ENCODE measurements at places on chromosomes 4 and X.

GRCh38 chrX:49040376-49040955, 2.7 kb downstream of the TFE3 start:
- DNase-seq, result no peak

DNA sequence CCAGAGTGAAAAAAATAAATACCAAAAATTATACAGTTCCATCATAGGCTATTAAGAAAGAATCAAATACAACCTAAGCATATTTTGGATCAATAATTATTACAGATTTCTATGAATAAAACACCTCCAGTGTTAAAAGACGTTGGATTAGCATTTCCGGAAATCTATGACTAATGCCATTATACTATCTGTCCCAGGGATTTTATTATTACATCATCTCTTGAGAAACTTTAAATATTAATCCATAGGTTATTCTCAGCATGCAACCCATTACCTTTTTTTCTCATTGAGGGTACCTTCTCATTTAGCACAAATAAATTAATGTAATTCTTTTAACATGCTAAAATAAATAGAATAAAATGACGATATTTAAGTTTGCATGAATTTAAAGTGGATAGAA, 44.6 kb downstream of the CXorf58 start:
- DNase-seq, result no peak

DNA sequence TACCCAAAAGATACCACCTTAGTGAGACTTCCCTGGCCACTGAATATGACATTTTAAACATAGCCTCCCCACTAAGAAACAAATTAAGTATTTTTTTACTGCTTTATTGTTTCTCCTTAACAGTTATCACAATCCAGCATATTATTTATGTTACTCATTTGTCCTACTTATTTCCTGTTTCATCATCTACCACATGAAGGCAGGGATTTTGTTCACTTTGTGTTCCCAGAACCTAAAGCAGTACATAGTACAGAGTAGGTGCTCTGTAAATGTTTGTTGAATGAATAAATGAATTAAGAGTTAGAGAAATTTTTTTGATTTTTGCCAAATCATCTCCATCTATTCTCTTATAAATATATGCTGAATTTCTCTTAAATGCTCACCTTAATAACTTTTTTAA, 318.4 kb upstream of the GIMD1 start:
- DNase-seq, result no peak

- no peak for DNase-seq
These were observed 5.6 kb downstream of the MSANTD1 start for GRCh38 chr4:3254302-3255131.

GRCh38 chr4:188032170-188032569, 36.6 kb downstream of the ZFP42 start:
- DNase-seq, result no peak

DNA sequence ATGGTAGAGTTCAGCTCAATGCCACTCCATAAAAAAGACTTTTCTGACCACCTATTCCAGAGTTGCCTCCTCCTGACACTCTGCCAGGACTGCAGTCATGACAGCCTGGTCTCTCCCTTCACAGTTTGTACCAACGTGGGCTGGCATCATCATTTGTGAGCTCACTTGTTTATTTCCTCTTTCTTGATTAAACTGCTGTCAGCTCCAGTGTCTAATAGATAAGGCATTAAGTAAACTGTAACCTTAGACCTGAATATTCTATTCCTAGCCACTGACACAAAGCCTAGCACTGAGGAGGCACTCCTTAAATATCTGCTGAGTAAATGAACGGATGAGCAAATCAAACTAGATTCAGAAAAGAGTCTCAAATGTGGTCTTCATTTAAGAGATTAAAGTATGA, 48.7 kb downstream of the DDX60 start:
- DNase-seq, result no peak

DNA sequence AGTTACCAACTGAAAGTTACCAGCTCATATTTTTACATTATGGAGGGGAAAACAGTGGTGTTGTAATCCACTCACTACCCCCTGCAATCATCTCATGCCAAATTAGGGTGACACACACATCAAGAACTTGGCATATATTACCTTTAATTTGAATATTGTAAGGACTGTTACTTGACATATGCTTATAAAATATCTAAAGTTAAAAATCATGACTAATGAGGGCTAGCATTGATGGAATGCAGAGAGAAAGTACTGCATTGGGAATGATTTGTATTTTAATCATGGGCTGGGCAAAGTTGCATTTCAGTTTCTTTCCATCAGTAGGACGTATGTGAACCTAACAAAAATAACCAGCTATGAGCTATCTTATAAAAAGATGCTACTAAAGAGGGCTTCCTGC, 517.5 kb upstream of the GRIA3 start:
- DNase-seq, result no peak

- no peak for DNase-seq
These were observed 5.7 kb upstream of the AMELX start for GRCh38 chrX:11287505-11287904.

- no peak for DNase-seq
These were observed 133.4 kb downstream of the ATG4A start for GRCh38 chrX:108224727-108225621.

GRCh38 chr4:86961605-86962295, 26.9 kb downstream of the AFF1 start:
- DNase-seq, result no peak

- no peak for DNase-seq
These were observed 10.6 kb upstream of the TADA2B start for GRCh38 chr4:7032596-7032995.

DNA sequence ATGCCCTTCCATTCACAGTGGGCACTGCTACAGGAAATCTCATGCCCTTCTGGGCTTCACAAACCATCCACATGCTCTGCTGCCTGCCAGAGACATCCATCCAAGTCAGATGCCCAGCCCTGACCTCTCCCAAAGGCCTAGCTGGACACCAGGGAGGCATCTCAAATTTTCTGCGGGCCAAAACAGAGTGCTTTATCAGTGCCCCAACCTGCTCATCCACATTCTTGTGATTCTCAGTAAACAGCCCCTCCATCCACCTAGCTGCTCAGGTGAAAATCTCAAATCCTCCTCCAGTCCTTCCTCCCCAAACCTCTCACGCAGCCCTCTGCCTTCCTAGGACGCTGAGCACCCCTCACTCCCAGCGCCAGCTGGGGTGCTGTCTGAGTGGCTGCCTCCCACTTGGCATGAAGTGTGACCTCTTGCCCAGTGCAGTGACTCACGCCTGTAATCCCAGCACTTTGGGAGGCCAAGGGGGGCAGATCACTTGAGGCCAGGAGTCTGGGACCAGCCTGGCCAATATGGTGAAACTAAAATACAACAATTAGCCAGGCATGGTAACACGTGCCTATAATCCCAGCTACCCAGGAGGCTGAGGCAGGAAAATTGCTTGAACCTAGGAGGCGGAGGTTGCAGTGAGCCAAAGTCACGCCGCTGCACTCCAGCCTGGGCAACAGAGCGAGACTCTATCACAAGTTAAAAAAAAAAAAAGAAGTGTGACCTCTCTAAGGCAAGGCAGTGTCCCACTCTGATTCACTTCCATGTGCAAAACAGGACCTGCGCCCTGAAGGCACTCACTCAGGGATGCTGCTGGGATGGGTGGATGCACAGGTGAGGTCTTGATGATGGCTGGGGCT, 1.7 kb upstream of the AFAP1 start:
- no peak for DNase-seq

DNA sequence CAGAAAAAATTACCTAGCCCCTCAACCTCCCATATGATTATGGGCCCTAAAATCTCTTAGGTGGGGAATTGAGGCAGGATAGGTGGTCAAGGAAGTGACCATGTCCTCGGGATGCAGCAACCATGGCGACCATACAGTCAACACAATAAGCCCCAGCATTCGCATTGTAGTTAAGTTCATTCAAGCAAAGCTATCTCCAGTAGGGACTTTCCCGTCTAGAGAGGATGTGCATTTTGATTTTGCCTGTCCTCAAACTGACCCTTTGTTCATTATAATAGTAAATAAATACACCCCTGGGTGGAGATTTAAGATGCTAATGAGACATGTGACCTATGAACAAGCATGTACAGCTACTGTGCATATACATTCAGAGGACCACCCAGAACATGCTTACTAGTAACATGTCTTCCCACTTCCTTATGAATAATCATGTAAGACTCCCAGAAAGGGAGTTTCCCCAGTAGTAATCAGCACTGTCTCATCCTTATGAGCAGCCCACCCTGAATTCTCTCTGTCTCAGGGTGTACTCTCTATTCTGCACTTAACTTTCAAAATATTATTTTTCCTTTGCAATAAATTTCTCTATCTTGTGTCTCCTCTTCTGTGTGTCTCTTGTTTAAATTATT, 74.3 kb downstream of the NUDT11 start:
- no peak for DNase-seq

GRCh38 chr4:53349091-53349491, 16.8 kb downstream of the SCFD2 start:
- no peak for DNase-seq

DNA sequence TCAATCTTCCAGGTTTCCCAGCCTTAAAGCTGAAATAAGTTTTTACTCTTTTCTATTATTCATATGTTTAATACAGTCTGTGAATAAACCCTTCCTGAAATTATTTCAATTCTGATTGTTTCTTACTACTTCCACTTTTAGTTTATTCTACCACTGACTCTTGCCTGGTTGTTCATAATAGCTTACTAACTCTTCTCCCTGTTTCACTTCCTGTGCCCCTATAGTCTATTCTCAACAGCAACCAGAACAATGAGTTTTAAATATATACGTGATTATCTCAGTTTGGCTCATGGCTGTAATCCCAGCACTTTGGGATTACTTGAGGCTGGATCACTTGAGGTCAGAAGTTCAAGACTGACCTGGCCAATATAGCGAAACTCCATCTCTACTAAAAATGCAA, 408.0 kb upstream of the SPOCK3 start:
- no peak for DNase-seq

DNA sequence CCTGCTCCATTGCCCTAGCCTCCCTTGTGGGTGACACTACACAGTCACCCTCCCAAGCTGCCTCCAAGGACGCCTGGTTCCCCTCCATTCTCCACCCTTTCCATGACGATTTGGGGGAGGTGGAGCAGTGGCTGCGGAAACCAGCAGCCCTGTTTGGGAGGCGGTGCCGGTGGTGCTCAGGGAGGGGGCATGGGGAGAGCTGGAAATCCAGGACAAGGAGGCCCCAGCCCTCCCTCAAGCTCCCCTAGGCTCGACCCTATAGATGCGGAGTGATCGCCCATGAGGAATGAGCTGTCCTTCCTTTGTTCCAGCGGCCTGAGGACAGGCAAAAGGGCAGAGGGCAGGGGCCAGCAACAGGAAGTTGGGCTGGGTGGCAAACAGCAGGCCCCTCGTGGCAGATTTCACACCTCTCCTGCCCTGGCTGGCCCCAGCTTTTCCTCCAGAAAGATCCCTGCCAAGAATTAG, 3.6 kb upstream of the RENBP start:
- no peak for DNase-seq

DNA sequence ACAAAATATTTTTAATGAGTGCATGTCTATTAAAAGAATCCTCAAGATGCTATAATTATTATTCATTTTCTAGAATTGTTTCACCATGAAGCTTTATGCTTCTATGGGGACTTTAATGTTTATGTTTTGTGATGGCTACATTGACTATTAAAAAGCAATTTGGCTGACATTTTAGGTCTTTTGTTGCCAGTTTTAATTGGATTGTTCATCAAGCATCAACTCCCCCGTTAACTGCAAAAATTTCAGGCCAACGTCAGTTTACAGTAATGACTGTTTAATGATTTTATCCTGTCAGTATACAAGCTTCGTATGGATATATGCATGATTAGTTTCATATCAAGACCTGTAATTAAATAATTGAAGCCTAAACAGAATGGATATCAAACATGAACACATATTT, 422.8 kb downstream of the SH2D1A start:
- DNase-seq, result no peak

DNA sequence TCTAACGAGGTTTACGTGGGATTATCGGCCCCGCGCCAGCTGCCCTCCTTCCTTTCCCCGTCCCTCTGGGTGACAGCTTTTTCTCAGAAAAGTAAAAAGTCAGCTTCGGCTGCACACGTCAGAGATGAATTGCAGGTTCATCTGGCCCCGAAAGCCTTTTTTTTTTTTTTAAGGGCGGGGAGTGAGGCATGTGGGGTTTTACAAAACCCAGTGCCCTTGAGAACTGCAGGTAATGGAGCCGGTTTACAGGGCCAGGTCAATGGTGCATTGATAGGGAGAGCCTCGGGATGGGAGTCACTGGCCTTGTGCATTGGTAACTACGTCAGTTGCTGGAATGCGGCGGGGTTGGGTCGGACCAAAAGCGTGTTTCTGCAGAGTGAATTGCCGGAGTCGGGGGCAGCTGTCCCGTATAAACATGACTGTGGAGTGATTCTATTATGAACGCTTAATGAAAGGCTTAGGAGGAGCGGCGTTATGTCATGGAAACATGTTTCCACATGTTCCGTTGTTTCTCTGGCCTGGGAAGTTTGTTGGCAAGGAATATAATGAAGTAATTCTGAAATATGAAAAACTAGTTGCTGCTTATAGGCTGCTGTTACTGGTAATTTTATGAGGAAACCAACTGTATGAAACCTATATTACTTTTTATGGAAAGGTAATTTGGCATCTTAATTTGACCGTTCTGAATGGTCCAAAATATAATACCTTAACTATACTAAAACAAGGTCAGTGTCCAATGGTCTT, 1.1 kb downstream of the HSPA4L start:
- DNase-seq, result no peak

- DNase-seq, result no peak
These were observed 2313.3 kb downstream of the ARAP2 start for GRCh38 chr4:33931026-33931425.

DNA sequence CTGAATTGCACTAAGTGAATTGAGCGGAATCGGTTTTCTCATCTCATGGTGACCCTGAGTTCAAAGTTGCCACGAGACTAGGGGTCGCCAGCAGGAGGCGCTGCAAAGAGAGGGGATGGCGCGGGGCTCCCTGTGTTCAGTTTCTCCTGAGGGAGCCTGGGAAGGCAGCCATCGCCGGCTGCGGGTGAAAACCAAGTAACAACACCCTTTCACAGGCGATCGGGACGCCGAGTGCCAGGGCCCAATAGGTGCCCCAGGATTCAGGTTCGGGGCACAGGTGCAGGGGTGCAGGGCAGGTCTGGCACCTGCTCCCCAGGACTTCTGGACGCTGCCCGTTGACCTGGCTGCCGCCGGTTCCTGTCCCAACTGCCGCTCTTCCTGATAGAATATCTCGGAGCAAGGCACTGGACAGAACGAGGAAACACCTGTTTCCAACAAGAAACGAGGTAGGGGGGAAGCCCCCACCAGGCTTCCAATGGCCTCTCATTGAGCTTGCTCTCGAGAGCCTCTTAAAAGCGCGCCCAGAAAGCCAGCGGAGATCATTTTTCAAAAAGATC, 1.1 kb upstream of the FGF16 start:
- no peak for DNase-seq

GRCh38 chr4:21688596-21689265, 259.8 kb downstream of the KCNIP4 start:
- DNase-seq, result no peak

DNA sequence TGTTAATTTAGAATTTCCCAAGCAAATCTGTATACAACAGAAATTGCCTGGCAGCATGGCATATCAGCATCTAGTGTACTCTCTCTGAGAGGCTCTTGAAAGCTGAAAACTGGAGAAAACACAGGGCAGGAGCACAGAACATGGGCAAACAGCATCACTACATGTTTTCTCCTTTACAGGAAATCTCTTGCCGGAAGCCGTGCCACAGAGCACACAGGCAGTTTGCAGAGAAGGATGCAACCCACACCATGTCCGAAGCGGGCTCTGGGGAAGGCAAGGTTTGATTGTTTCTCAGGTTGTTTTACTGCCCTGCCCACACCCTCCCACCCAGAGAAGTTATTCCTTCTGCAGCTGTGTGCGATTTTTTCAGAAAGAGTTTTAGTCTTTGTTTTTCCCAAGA, 41.1 kb upstream of the FAM9C start:
- DNase-seq, result no peak

GRCh38 chr4:142781114-142781513, 65.0 kb downstream of the INPP4B start:
- DNase-seq, result no peak
